Retinal pigment epithelial cell (primary cell): ENCODE measurements at places on chromosomes 1 and 21.

- no peak for DNase-seq
Observed at GRCh38 chr1:171166361-171166760, 18.7 kb upstream of the FMO2 start.

DNA sequence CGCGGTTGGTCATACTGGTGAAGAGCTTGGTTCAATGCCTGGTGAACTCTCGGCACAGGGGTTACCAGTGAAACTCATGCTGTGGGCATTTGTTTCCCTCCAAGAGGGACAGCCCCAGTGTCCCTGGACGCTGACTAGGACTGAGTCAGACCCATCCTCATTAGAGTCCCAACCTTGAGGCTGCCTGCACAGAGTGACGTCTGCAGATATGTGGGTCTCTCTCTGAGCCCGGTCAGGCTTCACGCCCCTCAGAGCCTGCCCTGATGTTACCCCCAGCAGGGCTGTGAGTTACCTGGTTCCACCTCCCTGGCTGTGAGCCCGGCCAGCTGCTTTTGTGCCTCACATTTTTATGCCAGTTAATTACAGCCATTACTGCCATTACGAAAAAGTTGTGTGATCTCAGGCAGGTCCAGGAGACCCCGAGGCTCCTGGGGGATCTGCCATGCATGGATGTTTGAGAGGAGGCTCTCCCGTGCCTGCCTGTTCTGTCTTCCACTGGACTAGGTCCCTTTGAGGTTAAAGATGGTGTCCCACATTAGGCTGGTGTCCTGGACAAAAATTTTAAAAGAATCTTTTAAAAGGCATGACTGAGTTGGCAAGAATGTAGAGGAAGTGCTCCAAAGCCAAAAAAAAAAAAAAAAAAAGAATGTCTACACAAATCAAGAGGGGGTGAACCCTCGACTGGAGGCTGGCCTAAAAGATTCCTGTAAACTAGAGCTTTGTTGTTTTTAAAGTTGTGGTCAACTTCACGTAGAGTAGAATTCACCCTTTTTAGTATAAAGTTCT is 36.6 kb upstream of the PADI1 start:
- DNase-seq, result no peak

DNA sequence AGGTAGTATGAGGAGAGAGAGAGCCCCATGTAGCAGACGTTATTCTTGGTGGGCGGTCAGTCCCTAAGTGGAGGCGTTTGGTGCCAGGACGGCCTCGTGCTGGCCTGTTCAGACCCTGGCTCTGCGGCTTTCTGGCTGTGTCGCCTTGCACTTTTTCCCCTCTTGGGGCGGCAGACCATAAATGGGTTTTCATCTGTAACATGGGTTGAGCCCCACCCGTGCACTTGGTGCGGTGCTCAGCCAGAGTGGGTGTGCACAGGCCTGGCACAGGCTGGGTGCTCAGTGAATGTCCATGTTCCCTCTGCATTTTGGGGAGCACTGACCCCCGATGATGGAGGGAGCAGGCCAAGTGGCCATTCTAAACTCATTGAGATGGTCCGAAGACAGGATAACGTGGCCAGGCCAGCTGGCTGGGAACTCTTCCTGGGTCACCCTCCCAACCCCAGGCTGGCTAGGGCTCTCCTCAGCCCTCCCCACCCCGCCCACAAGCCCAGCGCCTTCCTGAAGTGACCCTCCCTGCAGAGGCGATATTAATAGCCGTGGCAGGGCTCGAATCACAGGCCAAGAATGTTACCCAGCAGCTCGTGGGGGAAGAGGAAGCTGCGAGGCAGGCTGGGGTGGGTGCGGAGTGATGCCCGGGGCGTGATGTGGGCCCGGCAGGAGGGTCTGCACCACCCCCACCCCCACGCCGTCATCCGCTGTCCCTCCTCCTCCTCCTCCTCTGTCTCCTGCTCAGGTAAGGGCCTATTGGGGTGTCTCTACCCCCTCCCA is 78.5 kb downstream of the ARHGEF10L start:
- no peak for DNase-seq

DNA sequence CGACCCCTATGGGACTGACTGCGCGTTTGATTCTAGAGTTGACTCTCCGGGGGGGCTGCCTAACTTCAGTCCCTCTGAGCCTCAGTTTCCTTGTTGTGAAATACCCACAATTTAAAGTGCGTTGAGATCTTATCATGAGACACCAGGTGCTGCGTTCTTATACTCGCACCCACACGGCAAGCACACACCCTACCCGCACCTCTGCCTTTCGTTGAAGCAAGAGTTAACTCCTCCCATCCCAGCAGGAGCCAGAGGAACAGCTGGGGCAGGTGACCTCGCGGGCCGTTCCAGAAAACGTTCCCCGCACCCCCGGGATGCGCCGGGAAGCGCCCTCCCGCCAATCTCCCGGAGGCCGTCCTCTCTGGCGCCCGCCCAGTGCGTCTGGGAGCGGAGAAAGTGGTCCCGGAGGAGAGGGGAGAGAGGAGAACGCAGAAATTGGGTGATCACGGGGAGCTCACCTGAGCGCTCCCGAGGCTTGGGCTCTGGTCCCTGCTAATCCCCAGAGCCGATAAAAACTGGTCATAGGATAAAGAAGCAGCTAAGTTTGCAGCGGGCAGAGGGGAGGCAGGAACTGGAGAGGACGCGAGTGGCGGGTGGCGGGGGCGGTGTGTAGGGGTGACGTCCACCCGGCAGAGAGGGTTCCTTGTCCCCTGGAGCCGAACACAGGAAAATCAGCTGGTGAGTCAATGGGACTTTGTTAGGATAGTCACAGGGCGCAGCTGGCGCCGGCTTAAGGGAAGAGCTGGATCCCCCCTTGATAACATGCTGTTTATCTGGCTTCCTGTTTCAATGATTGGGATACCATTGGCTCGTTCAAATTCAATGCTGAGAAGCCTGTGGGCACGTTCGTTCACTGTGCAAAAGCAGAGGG is 869 bp downstream of the NAV1 start:
- DNase-seq, result no peak

GRCh38 chr1:24855474-24855873 is 74.6 kb downstream of the RUNX3 start:
- no peak for DNase-seq

GRCh38 chr1:15364740-15365139 is 44.9 kb upstream of the EFHD2 start:
- DNase-seq, result no peak

DNA sequence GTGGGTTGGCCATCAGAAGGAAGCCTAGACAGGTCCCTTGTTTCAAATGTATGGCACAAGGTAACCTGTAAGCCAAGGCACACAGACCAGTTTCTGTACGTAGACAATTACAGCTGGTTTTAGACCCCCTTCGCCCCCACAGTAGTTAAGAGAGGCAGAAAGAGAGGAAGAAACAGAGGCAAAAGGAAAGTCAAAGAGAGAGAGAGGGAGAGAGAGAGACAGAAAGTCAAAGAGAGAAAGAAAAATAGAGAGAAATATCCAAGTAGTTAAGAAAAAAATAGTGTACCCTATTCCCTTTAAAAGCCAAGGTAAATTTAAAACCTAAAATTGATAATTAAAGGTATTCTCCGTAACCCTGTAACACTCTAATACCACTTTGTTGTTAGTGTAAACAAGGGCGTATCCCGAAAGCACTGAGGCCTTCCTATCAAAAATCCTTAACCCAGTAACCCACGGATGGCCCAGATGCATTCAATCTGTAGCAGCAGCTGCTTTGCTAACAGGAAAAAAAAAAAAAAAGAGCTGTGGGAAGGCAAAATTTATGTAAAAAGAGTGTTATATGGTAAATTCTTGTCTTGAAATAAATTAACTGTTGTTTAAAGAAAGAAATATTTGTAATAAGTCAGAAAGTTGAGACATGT is 49.4 kb downstream of the ADCY10 start:
- DNase-seq, result no peak

DNA sequence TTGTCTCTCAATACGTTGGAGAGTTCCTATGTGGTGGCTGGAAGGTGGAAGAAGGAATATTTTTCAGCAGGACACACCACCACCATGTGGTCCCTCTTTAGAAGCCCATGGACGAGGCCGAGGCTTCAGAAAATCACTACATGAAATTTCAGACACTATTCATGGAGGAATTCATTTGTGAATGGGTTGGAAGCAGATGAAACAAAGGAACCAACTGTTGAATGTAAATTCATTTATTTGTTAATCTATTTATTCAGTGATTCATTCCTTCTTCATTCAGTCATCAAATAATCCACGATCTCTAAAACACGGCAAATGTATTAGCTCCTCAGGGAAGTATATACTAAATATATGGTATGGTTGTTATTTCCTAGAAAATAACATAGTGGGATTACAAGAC is 12.2 kb downstream of the SLC35F3 start:
- no peak for DNase-seq

GRCh38 chr1:226428791-226429461 is 21.0 kb upstream of the PARP1 start:
- DNase-seq, result no peak

DNA sequence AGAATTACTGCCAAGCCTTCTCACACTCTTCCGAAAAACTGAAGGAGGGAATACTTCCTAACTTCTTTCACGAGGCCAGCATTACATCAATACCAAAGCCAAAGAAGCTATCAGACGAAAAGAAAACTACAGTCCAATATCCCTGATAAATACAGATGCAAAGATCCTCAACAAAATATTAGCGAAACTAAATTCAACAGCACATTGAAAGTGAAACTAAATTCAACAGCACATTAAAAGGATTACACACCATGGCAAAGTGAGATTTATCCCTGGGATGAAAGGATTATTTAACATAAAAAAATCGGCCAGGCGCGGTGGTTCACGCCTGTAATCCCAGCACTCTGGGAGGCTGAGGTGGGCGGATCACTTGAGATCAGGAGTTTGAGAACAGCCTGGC is 176.8 kb downstream of the FAF1 start:
- DNase-seq, result no peak

DNA sequence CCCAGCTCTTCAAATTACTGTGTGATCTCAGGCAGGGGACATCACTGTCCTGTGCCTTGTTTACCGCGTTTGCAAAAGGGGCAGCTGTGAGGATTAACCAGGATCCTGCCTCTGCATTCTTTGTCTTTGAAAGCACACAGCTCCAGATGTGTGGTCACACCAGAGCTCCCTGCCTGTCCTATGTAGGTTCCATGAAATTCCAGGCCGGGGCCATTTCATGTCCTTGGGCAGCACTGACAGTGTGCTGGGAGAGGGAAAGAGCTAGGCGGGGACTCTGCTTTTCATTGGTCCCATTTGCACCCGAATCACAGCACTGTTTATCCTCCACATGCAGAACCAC is 42.2 kb upstream of the SELENON start:
- no peak for DNase-seq

- DNase-seq, result no peak
Observed at GRCh38 chr21:36544545-36544944, 64.6 kb upstream of the CLDN14 start.

DNA sequence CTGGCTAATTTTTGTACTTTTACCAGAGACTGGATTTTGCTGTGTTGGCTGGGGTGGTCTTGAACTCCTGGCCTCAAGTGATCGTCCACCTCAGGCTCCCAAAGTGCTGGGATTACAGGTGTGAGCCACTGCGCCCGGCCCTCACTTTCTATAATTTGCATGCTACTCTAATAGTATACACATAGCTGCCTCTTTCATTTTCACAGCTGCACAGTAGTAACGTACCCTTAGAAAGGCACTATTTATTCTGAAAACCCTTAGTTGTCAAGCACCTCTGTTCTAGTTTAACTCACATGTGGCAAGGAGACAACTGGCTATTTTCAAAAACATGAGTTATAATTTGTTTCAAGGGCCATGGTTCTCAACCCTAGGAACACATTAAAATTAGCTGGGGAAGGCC is 17.2 kb downstream of the TPM3 start:
- no peak for DNase-seq

GRCh38 chr1:98355656-98356383 is 305.7 kb upstream of the SNX7 start:
- no peak for DNase-seq

- DNase-seq, result no peak
Observed at GRCh38 chr1:243378669-243379068, 122.8 kb downstream of the SDCCAG8 start.

- no peak for DNase-seq
Observed at GRCh38 chr1:17189632-17189990, 15.3 kb upstream of the PADI1 start.

GRCh38 chr1:3030663-3031381 is 9.6 kb downstream of the ACTRT2 start:
- DNase-seq, result no peak

DNA sequence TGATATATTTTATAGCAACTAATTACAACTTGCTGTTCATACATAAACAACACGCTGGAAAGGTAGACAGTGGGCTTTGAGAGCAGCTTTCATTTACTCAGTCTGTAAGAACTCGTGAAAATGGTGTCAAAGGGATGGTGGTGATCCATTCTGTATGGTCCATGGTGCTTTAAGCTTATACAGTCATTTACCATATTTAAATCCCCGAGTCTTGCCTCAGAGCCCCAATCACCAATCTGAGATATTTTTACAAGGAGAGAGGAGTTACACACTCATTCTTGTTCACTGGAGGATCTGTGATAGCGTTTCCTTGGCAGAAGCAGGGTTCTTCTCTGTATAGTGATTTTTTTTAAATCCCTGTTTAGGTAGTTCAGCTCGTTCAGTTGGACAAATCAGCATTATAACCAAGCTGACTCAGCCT is 694.6 kb downstream of the USP25 start:
- DNase-seq, result no peak

GRCh38 chr1:6483017-6483760 is 8.3 kb downstream of the PLEKHG5 start:
- no peak for DNase-seq

DNA sequence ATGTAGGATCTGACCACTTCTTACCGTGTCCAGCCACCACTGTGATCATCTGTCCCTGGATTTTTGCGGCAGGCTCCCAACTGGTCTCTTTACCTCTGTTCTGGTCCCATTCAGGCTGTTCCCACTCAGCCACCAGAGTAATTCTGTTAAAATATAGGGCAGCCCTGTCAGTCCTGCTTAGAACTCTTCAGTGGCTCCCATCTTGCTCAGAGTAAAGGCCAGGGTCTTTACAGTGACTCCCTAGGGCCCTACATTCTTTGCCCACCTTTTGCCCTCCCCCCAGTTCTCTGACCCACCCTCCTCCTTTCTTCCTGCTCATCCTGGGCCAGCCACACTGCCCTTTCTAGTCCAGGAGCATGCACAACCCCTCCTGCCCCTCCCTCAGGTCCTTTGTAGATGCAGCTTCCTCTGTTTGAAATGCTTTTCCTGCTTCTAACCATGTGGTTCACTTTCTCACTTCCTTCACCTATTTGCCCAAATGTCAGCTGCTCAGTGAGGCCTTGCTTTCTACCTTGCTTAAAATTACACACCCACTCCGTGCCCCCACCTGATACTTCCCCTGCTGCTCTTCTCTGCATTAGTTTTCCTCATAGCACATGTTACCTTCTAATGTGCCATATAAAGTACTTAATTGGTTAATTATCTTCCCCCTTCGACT is 7.8 kb downstream of the UBIAD1 start:
- DNase-seq, result no peak

GRCh38 chr1:180130651-180131050 is 24.0 kb upstream of the QSOX1 start:
- DNase-seq, result no peak

- peak; percentile 39 for DNase-seq
Observed at GRCh38 chr1:248924696-248925532, 18.9 kb downstream of the PGBD2 start.

- DNase-seq, result no peak
Observed at GRCh38 chr1:50426702-50427085, 3.5 kb upstream of the DMRTA2 start.

GRCh38 chr21:33313183-33313582 is 11.6 kb upstream of the IFNAR1 start:
- no peak for DNase-seq
